Mucosa of descending colon (tissue), 3 donors: ENCODE measurements at places on chromosomes 7 and 10. TPM values are rescaled to one million over a fixed set of nuclear protein-coding genes. Genes with fewer than 3 reads are reported as not detected.

The NPFFR1 gene
- total RNA-seq = 0.06 TPM

The CCM2 gene
- 35.8 TPM for total RNA-seq

The GOT1 gene
- 101 TPM for total RNA-seq

The ATXN7L1 gene
- 19.7 TPM for total RNA-seq

The MMD2 gene
- 0.47 TPM for total RNA-seq

The ICA1 gene
- total RNA-seq = 18.7 TPM

The CCNJ gene
- total RNA-seq = 7.8 TPM

The GPER1 gene
- 7.9 TPM for total RNA-seq

The CCDC6 gene
- 73.1 TPM for total RNA-seq

The HTRA1 gene
- total RNA-seq = 28.9 TPM

The SLC26A5 gene
- 0.19 TPM for total RNA-seq

The RARRES2 gene
- 202 TPM for total RNA-seq

The TMEM213 gene
- total RNA-seq = not detected

The ZP3 gene
- total RNA-seq = 16.1 TPM

The WEE2 gene
- total RNA-seq = not detected

The CLRN3 gene
- total RNA-seq = 176 TPM

The LRIT1 gene
- not detected for total RNA-seq

The H2BK1 gene
- not detected for total RNA-seq

The CDK13 gene
- 48.1 TPM for total RNA-seq

The MYL10 gene
- total RNA-seq = not detected

The CYP2C19 gene
- total RNA-seq = 2.0 TPM

The NPSR1 gene
- total RNA-seq = not detected

The ZNF680 gene
- 8.7 TPM for total RNA-seq

The VIPR2 gene
- total RNA-seq = 0.58 TPM

The PPP1R3C gene
- 23.3 TPM for total RNA-seq

The ADCK2 gene
- 27.6 TPM for total RNA-seq

The KAZALD1 gene
- total RNA-seq = 8.5 TPM

The NHLRC2 gene
- total RNA-seq = 31.0 TPM

The MKX gene
- 0.26 TPM for total RNA-seq

The ZNF518A gene
- total RNA-seq = 32.0 TPM

The GIMAP5 gene
- total RNA-seq = 3.1 TPM

The GPR22 gene
- not detected for total RNA-seq

The STEAP4 gene
- 2.1 TPM for total RNA-seq

The BTBD16 gene
- 0.16 TPM for total RNA-seq

The SSC4D gene
- total RNA-seq = not detected

The OPN4 gene
- total RNA-seq = 0.20 TPM

The TAS2R3 gene
- 3.0 TPM for total RNA-seq

The CUZD1 gene
- total RNA-seq = 1.1 TPM
